ENCODE measurements at places on chromosomes 1 and 21.

DNA sequence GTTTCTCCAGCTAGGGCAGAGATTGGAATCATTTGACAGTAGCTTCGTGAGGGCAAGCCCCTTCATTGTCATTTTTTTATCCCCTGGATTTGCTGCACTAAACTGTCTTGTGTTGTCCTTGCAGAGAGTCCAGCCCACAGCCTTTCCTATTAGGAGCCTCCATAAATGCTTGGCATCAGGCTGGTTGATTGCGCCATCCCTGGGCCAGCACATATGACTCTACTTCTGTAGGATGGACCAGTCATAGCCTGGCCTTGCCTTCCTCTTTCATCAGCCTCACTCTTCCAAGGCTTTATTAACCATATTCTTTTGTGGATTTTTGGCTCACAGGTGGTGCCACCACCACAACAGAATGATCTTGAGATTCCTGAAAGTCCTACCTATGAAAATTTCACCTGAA lies 31.4 kb downstream of the LY9 start:
- no peak for DNase-seq

GRCh38 chr1:90512441-90512840 lies 204.7 kb downstream of the BARHL2 start:
- no peak for DNase-seq

- no peak for DNase-seq
Measured at GRCh38 chr1:171984262-171984661, 143.0 kb downstream of the DNM3 start.

DNA sequence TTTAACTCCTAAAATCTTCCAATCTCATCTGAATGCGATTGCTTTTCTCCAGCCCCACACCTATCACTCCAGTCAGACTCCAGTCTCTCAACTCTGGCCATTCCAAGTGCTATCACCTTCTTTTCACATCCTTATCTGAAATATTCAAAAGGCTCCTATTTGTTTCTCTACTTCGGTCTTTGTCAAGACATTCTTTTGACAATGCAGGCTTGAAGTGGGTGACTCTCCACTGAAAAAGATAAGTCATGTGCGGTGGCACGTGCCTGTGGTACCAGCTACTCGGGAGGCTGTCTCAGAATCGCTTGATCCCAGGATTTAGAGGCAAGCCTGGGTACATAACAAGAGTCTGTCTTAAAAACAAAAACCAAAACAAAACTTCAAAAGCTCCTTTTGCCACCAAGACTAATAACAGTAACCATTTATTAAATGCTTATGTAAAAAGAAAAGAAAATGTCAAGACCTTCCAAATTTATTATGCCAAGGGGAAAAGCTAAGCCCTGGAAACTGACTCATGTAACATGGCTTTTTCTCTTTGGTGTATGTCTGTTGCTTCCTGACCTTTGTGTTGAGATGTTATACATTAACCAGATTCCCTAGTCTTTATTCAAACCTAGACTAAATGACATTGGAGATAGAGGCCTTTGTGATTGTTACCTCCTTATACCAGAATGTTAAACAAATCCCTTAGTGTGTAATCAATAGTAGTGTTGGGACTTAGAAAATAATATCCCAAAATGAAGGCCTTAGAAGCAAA lies 3.6 kb downstream of the ALG14 start:
- DNase-seq, result no peak

DNA sequence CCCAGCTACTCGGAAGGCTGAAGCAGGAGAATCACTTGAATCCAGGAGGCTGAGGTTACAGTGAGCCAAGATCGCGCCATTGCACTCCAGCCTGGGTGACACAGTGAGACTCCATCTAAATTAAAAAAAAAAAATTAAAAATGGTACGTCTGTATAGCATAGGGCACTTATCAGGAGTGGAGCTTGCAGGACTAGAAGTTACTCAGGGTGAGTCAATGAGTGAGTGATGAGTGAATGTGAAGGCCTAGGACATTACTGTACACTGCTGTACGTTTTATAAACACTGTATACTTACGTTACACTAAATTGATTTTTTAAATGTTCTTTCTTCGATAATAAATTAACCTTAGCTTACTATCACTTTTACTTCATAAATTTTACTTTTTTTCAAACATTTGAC lies 183.6 kb downstream of the NR5A2 start:
- DNase-seq, result no peak

GRCh38 chr1:23916209-23917131 lies 3.3 kb upstream of the CNR2 start:
- no peak for DNase-seq

GRCh38 chr1:63836830-63837229 lies 63.0 kb downstream of the ROR1 start:
- DNase-seq, result no peak

- DNase-seq, result no peak
Measured at GRCh38 chr1:47675047-47675675, 237.3 kb downstream of the FOXD2 start.

GRCh38 chr1:20290624-20291597 lies at the start of gene VWA5B1:
Gene VWA5B1 (plus strand): TSS chr1:20290875. CDS start chr1:20310602, 19,727 bp downstream.
- DNase-seq, result no peak

DNA sequence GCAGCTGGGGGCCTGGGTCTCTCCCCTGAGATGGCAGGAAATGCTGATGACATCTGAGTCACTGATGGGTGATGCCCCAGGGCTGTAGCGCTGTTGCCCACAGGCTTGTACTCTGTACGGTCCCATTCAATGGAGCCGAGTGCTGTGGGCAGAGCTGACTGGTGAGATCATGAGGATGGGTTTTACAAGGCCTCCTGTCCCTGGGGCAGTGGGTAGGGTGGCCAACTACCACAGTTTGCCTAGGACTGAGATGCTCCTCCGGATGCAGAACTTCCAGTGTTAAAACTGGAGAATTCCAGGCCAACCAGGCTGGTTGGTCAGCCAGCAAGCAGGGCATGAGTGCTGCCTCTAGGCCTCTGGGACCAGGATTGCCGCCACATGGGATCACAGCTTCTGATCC lies 9.2 kb downstream of the PHLDA3 start:
- DNase-seq, result no peak

DNA sequence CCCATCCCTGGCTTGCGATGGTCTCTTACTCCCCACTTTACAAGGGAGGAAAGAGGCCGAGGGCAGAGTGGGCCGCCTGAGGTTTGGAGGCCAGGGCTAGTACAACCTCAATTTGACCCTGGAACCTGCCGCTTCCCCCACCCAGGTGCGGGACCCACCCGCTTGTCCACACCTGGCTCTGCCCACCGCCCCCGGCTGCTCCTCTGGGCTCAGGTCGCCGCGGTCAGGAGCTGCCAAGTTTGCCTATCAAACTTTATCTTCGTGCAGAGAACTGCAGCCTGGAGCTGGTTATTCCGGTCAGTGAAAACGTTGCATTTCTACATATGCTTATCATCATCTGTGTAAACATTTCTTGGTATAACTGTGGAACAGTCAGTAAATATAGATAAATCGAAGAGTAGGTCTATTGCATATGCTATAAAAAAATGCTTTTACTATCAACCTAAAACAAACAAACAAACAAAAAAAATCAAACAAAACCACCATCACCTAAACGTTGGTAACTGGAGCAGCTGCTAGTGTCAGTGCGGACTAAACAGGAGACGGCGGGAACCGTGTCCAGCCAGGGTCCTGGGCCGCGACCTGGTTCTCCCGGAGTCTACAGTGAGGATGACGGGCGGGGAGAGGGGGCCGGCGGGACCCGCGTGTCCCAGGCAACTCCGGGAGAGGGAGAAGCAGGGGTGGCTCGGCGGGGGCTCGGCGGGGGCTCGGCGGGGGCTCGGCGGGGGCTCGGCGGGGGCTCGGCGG lies 906 bp upstream of the ADARB1 start:
- no peak for DNase-seq

DNA sequence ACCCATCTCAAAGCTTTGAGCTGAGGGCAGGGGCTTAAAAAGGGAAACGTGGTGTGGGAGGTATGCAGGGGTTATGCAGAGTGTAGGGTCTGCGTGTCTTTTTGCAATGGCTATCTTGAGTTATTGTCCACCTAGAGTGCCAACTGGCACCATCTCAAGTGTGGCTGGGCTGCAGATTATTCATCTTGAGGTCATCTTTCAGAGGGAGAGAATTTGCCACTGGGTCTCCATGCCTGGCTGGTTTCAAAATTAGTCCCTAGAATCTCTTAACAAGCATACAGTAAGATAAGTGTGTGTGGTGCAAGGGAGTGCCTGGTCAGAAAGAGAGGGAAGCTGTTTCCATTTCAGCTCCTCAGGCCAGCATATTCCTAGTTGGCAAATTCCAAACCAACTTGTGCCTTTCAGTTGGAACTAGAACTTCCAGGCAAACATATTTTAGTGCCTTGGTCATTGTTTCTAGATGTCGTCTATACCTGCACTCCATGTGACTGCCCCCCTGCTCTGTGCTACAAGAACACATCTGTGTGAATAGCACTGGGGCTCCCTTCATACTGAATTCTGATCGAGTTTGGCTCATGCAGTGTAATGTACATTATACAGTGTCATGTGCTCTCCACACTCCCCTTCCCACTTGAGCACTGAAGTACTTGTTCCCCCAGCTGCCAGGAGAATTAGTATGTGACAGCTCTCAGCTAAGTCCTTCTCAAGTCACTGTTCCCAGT lies 5.0 kb upstream of the OR2T8 start:
- DNase-seq, result no peak
